Lung microvascular endothelial cell (primary cell): ENCODE measurements at places on chromosomes 6 and 20. TPM values are rescaled to one million over a fixed set of nuclear protein-coding genes. Genes with fewer than 3 reads are reported as not detected.

The EPB41L1 gene
- total RNA-seq: 5.4 and 14.3 TPM in 2 replicates

The PROKR2 gene
- not detected in 2 replicates for total RNA-seq

The PRKN gene
- total RNA-seq: under 0.01 and 0.40 TPM in 2 replicates

DNA sequence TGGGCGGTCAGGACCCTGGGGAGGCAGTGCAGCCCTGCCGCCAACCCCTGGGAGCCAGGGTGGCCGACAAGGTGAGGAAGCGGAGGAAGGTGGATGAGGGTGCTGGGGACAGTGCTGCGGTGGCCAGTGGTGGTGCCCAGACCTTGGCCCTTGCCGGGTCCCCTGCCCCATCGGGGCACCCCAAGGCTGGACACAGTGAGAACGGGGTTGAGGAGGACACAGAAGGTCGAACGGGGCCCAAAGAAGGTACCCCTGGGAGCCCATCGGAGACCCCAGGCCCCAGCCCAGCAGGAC, 4.0 kb upstream of the COL9A3 start:
- DNase-seq: no peak

DNA sequence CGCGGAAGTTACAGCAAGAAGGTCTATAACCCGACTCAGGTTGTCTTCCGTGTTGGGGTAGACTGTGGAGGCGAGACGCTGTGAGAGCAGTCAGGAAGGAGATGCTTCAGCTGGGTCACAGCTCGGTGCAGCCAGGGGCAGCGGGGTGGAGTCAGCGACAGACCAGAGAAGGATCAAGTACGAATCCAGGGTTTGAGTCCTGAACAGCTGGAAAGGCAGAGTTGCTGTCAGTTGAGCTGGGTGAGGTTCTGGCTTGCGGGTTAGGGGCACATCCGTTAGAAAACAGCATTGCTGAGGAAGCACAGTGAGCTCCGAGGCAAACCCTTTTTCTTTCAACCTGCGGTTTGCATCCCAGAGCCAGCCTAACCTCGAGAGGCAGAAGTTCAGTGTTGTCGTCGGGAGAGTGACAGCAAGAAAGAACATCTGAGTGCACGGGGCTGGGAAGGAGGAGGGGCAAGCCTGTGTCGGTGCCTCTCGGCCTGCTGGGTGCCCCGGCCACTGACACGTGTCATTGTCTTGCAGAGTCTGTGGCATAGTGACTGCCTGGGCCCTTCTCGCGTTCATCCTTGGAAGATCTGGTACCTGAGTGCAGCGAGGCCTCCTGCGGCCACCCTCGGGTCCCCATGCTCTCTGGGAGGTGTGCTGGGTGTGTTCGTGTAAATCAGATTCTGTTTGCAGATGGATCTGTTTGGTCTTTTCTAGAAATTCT, 20.0 kb downstream of the PNLDC1 start:
- DNase-seq: no peak

DNA sequence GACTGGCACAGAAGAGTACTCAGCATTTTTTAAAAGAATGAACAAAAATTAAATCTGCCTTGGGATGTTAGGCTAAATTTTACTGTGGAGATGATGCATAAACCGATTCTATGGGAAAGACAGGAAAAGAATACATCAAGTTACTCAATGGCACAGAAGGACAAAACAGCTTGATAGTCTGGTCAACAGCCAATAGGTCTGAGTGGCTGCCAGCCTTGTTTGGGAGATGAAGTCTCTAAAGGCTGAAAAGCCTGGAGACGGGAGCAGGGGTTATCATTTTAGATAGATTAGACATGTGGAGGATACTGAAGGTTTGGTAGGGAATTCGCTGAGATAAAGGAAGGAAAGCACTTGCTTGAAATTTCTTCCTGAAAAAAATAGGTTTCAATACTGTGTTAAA, 56.3 kb upstream of the LAMA2 start:
- no peak for DNase-seq

GRCh38 chr20:53806683-53807401, 213.2 kb upstream of the ZNF217 start:
- no peak for DNase-seq

- no peak for DNase-seq
Measured at GRCh38 chr6:6760002-6760401, 171.5 kb downstream of the LY86 start.

DNA sequence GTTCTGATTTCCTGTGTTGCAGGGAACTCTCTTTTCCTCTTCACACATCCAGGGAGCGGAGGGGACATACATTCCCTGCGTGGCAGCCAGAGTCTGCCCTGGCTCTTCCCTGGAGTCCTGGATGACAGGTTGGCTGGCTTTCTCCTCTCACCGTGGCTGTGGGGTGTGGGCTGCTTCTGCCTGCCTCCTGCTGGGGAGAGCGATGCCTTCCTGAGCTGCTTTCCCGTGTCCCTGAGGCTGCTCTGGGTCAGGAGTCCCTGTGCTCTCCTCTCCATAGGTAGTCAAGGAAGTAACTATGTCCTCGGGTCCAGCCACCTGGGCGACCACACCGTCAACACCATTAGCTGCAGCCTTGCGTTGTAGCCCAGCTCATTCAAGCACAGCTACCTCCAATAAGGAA, 451.7 kb downstream of the QKI start:
- DNase-seq: no peak

DNA sequence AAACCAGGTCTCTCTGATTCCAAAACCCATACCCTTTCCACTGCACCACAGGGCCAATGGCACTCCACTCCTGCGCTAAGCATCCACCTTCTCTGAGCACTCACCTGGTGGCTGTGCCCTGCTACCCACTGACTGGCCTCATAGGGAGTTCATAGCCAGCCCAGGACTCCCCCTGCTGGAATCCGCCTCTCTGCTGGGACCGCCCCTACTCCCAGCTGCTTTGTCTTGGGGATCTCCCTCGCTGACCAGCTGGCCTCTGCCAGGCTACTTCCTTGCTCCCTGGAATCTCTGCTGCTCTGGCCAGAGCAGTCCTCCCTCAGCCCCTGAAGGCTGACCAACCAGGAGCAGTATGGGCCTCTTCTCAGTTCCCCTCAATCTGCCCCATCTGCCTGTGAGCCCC, 129.7 kb downstream of the FAXC start:
- DNase-seq: peak; percentile 14

- peak; percentile 91 for DNase-seq
Measured at GRCh38 chr6:156780102-156780641, 3.0 kb downstream of the ARID1B start.

- peak; percentile 57 for DNase-seq
Measured at GRCh38 chr6:14046476-14047068, 71.0 kb upstream of the CD83 start.

- DNase-seq: peak; percentile 53
Measured at GRCh38 chr20:56974499-56975250, 291.8 kb downstream of the BMP7 start.
